Sciatic nerve (tissue), 2 donors: ENCODE measurements at places on chromosomes 2 and 18.

DNA sequence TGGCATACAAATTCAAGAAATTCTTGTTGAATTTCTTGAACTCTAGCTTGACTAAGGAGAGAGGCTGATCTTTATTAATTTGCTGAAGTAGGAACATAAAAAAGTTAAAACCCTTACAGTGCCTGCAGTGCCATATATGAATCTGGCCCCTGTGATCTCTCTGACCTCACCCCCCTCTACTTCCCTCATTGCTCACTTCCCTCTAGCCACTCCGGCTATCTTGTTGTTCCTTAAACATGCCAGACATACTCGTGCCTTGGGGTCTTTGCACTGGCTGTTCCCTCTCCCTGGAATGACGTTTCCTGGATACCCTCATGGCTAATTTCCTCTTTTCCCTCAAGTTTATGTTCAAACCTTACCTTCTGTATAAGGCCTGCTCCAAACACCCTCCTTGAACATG is 246.3 kb upstream of the SIX2 start:
- no peak for DNase-seq

DNA sequence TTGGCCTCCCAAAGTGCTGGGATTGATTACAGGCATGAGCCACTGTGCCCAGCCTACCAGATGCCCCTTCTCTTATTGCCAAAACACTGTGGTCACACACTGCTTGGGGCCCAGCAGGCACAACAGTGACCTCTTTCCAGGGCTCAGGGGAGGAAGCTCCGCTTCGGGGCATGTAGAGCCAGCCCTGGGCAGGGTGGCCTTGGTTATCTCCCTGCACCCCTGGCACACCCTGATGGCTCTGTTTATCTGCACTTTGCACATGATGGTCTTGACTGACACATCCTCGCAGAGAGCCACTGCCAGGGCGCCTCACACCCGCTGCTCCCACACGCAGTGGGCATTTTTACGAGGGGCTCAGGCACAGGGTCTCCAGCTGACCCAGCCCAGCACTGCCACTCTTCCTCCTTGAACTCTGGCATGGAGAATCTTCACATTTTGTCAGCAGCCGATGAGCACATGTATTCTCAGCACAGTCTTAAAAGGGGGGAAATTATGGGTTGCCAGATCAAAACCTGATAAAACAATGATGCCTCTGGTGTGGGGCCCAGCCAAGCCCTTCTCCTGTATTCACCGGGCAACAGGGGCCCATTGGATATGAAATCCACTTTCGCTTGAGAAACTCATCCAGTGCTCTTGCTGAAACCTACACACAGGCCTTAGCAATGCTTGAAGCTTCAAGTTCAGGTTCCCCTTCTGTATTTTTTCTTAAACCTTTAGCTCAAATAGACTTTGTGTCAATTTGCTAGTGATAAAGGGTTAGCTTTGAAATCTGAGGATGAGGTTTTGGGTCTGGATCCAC is 5.9 kb downstream of the GYPC start:
- DNase-seq, result no peak

GRCh38 chr18:48546396-48546795 is 7.6 kb downstream of the CTIF start:
- DNase-seq, result peak; percentile 5

DNA sequence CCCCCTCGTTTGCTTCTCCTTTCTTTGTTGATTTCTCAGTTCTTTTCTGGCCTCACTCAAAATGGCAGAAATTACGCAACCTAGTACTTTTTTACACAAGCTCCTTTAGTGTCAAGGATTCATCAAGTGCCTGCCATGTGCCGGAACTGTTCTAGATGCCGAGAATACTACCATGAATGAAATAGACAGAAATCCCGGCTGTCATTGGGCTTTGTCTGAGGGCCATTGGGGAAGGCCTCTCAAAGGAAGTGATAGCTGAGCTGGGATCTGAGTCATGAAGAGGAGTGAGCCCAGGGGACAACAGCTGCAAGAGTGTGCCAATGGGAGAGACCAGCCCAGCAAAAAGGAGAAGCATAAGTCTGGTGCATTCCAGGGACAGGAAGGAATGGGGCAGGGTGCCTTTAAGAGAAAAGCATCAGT is 34.3 kb upstream of the PPP1CB start:
- DNase-seq, result no peak

DNA sequence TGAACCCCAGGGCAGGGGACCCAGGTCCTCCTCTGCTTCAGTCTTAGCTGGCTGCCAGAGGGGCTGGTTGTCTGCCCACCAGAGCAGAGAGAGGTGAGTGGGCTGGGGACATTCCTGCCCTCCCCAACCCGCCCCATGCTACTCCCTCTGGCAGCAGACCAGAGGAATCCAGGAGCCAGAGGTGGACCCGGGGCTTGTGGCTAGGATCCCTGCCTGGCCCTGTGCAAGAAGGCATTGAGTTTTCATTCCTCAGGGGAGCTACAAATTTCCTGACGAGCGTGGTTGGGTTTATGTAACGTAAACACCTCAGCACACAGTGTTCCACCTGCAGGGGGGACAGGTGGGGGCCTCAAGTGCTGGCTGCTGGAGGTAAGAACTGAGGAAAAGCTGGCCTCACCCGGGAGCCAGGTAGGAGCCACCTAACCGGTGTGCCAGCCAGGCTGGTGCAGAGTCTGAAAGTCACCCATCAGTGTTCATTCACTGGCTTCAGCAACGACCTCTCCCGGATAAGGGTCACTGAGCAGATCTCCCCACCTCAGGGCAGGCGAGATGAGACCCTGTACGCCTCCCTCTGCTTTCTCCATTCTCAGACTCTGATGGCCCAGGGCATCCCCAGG is 246.8 kb downstream of the DYSF start:
- DNase-seq, result peak; percentile 48

GRCh38 chr2:200624658-200625057 is 38.8 kb downstream of the AOX1 start:
- no peak for DNase-seq

GRCh38 chr2:96530474-96531357 is 5.8 kb upstream of the ARID5A start:
- DNase-seq, result no peak
